H1 (cell line): ENCODE measurements at places on chromosomes 3 and 15.

- no peak for DNase-seq
These were observed 20.0 kb upstream of the IREB2 start for GRCh38 chr15:78417754-78418630.

GRCh38 chr15:67421105-67421504 is 99.8 kb upstream of the C15orf61 start:
- DNase-seq = no peak

DNA sequence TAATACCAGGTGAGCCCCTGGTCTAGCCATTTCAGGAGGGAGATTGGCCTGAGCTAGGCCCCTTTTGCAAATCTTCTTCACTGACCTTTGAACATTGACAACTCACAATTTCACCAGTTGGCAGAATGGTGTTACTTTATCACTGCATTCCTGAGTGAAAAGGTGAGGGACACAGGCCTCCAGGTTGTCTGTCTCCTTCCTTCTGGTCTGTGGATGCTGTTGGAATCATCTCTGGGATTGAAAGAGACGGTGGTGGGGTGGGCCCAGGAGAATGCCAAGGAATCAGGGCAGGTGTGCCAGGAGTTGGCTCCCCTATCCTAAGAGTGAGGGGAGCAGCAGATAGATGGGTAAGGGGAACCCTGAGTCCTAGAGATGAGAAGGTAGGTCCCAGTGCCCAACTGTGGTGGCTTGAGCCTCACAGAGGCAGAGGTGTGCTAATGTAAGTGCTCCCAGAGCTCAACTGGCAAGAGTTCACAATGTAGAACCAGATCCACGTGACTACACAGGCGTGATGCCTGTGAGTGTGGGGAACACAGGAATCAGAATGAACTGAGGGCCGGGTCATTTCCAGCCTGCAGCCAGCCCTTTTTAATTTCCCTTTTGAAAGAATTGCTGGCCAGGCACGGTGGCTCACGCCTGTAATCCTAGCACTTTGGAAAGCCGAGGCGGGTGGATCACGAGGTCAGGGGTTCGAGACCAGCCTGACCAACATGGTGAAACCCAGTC is 11.2 kb downstream of the C3orf62 start:
- DNase-seq = no peak

DNA sequence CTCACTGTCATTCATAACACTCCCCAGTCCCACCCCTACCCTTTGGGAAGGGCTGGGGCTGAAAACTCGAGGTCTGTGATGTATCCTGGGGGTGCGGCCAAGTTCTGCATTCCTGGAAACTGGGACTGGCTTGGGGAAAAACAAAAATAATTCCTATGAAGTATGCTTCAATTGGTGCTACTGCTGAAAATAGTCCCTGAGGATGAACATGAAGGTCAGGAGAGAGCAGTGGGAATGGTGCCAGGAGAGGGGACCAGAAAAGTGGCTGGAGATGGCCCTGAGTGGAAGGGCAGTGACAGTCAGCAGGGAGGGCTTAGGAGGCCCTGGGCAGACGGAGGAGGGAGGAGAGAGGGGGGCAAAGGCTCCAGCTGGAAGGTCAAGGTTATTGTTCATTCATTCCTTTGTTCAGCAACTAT is 4.8 kb upstream of the ISLR start:
- DNase-seq = no peak

DNA sequence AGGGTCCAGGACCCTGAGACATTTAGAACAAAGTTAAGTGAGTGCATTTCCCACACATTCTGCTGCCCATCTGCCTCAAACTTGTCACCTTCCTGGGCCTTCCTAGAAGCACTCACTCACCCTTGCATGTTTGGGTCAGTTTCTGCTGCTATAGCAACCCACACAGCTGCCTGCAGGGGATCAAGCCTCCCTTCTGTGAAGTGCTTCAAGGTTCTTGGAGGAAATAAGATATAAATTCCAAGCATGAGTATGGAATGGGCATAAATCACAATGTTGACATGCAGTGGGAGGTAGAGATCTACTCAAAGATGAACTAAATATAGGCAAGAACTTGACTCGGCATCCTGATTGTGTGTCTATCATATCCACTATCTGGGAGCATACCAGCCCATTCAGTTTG is 140.4 kb downstream of the SLC9A9 start:
- DNase-seq = no peak

GRCh38 chr15:90035840-90036230 is 34.7 kb downstream of the ZNF710 start:
- DNase-seq = no peak

DNA sequence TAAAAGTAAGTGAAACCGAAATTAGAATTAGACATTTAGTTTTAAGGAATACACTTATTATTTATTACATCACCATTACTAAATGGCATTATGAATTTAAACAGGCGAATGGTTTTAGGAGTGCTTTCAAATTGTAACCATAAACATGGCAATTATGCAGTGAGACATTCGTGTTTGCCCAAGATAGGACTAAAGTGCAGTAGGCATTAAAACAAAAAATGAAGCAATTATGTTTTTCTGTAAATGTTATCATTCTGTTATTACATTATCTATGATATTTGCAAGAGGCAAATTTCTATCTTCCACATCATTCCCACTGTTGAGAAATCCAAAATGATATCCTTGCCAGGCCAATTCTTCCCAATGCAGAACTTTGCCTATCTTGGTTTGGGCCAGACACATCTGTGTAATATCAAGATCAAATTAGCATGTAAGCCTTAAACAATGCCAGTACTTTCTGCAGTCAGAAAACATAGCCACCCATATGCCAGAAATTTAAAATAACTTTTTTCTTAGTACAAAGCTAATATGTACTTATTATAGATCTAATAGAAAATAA is 156.9 kb downstream of the ATP8B4 start:
- DNase-seq = no peak

- DNase-seq = peak; percentile 80
These were observed 318.0 kb downstream of the FGF12 start for GRCh38 chr3:192409201-192409837.

- DNase-seq = no peak
These were observed 93.2 kb downstream of the MAGI1 start for GRCh38 chr3:65945480-65945879.

GRCh38 chr3:3196148-3196861 is 16.8 kb upstream of the CRBN start:
- peak; percentile 62 for DNase-seq

DNA sequence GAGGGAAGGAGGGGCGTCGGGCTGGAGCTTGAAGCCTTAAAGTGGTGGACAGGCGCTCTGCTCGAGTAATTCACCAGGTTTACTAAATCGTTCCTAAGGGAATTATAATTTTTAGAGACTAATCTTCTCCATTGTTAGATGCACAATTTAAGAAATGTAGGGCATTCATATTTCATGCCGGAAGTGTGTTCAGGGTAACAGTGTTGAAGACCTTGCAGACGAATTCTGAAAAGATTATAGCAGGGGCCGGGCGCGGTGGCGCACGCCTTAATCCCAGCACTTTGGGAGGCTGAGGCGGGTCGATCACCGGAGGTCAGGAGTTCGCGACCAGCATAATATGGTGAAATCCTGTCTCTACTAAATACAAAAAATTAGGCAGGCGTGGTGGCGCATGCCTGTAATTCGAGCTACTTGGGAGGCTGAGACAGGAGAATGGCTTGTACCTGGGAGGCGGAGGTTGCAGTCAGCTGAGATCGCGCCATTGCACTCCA is 365 bp upstream of the GTF2A2 start:
- DNase-seq = no peak

DNA sequence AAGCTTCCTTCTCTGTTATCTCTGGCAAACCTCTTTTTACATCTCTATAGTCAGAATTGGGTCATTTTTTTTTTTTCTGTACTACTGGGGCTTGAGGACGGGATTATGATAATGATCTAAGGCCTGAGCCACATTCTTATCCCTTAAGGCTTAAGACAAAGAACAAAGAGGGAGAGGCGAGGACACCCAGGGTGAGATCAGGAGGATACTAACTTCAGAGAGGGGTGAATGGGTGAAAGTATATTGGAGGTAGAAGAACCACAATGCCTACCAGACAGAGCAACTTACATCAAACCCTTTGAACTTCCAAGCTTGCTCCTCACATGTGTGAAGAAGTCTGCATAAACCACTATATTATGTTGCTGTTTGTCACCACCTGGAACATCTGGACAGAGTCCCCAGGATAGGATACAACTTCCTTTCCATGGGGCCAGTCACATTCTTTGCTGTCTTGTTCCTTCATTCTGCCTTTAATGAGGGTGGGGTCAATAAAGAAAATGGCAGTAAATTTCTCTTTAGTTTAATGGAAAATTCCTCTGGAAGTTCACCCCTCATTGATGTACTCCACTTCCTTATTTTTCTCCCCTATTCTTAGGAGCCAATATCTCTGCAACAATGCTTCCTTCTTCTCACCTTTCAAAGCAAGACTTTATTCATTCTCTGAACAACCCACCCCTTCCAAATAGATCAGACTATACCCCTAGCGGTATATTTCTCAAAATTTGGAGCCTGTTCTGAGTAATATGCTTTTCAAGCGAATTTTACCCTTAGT is 9.1 kb upstream of the PDCD6IP start:
- DNase-seq = no peak

- DNase-seq = no peak
These were observed 19.7 kb downstream of the BLOC1S6 start for GRCh38 chr15:45606841-45607240.

GRCh38 chr3:71112576-71112975 is 471.0 kb downstream of the FOXP1 start:
- no peak for DNase-seq

DNA sequence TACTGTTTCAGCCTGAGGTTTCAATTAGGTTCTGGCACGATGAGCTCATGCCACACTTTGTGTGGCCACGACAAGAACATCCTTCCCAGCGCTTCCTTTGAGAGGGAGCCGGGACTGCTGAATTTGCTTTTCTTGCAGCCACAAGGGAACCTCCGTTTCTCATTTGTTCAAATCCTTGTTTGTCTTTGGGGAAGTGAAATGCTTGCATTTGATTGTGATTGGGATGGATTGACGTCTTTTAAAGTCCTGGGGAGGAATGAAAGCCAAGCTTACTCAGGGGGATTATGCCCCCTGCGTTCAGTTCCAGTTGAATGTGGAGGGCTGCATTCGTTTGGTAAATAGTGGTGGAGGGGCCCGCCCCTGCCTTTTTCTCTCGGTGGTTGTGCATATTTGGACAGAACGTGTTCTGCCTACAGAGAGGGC is 277.6 kb downstream of the THSD4 start:
- DNase-seq = no peak

GRCh38 chr3:10437995-10438901 is 67.1 kb downstream of the ATP2B2 start:
- DNase-seq = no peak
